ENCODE measurements at places on chromosomes 13 and 19.
A peak's percentile ranks its signal among the peaks of the same experiment; 100 is the strongest.

GRCh38 chr19:12778017-12778904, 2.9 kb upstream of the HOOK2 start:
- DNase-seq = no peak

GRCh38 chr13:114015111-114015968, 41.5 kb upstream of the C13orf46 start:
- DNase-seq = no peak

GRCh38 chr13:39840201-39840600, 184.7 kb downstream of the COG6 start:
- DNase-seq = no peak

GRCh38 chr13:61727767-61728166, 312.1 kb upstream of the PCDH20 start:
- DNase-seq = no peak

- DNase-seq = no peak
Measured at GRCh38 chr13:99863789-99864626, 107.6 kb downstream of the ZIC5 start.

- DNase-seq = no peak
Measured at GRCh38 chr19:58021541-58022282, 12.1 kb upstream of the ZSCAN1 start.

- DNase-seq = no peak
Measured at GRCh38 chr13:80469105-80469852, 128.4 kb upstream of the SPRY2 start.

GRCh38 chr13:74675972-74676371, 541.8 kb upstream of the KLF12 start:
- DNase-seq = no peak

DNA sequence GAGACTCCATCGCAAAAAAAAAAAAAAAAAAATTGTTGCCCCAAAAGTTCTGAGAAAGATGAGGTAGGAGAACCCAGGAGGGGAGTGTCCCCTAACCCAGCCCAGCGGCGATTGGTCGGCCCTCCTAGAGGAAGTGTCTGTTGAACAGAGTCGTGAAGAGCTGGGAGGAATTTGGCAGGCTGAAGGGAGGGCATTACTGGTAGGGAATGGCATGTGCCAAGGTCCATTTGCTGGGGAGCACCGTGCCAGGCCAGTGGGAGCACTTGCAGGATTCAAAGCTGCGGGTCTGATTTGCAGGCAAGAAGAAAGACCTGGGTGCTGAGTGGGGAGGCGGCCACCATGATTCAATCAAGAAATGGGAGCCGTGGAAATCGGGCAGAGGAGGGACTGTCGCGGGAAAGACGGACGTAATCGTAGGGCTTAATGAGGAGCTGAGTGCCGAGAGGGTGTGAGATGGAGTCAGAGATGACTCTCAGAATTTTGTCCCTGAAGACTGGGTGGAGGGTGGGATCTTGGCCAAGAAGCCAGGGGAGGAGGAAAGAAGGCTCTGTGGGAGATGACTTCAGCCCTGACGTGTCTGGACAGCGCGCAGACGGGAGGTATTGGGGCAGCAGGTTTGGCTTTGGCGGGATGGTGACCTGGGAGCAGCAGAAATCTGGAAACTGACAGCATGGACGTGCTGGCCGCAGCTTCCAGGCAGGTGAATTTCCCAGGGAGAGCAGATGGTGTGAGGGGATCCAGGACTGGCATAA, 15.4 kb downstream of the CERS4 start:
- DNase-seq = no peak

DNA sequence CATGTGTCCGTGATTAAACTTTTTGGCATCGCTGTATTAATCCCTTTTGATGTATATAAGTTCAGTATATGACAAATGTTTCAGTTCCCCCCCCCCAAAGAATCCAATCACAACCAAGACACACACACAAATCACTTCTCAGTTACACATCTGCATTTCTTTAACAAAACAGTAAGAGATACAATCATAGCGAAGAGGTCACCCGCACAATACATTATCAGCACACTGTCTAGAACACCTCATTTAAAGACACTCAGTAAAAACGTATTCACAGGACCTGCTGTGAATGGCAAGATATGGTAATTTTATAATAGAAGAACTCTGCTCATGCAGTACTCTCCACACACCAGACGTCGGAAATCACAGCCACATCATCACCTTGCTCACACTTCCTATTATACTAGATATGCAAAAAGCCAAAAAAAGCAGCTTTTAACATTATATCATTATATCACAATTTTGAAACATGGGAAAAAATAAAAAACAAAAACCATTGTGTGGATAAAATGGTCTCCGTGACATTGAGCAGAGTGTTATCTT, 71.4 kb upstream of the XPO4 start:
- DNase-seq = no peak

- no peak for DNase-seq
Measured at GRCh38 chr13:103078158-103078557, 11.9 kb upstream of the SLC10A2 start.

GRCh38 chr19:681029-682019, 5.1 kb downstream of the FSTL3 start:
- no peak for DNase-seq

DNA sequence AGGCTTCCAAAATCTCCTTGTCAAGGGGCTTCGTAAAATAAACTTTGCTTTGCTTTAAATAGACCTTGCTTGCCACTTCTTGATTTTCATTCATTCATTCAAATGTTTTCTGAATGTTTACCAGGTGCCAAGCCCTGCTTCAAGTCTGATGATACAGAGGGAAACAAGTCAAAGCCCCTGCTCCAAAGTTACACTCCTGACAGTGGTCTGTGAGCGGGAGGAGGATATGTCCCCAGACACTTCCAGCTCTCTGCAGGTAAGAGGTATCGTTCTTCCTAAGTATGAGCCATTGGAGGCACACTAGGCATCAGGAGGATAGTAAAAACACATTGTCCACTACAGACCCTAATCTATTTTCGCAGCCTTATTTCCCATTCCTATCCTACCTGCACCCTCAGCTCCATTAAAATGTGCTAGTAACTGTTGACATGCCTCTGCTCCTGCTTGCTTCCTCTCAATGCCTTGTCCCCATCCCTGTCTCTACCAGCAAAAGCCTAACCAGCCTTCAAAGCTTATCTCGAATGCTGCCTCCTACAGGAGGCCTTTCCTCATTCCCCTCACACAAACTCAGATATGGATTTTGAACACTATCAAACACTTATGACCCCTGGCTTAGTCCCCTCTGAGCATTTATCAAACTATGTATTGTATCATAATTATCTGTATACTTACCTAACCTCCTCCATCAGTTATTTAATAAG, 6.2 kb upstream of the WBP4 start:
- DNase-seq = no peak

- DNase-seq = no peak
Measured at GRCh38 chr13:95921485-95921884, 131.7 kb downstream of the UGGT2 start.

GRCh38 chr19:57815247-57816075, 748 bp upstream of the ZNF552 start:
- no peak for DNase-seq

DNA sequence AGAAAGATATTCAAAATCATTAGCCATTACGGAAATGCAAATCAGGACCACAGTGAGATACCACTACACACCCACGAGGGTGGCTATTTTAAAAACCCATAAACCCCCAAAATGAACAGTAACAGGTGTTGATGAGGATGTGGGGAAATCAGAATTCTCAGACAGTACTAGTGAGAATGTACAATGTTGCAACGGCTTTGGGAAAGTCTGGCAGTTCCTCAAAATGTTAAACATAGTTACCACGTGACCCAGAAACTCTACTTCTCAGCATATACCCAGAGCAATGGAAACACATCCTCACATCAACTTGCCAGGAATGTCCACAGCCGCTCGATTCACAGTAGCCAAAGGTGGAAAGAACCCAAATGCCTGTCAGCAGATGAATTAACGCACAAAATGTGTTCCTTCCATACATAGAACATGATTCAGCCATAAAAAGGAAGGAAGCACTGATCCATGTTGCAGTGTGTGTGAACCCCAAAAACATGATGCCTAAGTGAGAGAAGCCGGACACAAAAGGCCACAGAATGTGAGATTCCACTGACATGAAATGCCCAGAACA, 7.0 kb downstream of the PLVAP start:
- no peak for DNase-seq

DNA sequence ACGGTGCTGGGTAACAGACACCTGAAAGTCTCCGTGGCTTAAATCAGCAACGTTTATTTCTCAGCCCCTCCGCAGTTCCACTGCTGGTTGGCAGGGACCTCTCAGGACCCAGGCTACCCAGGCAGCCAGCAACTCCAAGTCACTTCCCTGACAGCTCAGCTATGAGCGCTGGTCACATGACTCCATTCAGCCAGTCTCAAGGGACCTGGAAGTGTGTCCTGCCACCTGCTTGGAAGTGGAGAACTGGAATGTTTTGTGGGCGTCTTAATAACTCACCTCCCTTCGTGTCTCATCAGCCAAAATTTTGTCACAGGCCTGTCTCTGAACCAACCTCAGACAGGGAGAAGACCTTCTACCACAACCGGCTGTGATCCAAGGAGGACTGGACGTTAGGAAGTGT, 72.8 kb downstream of the DPF1 start:
- no peak for DNase-seq

GRCh38 chr19:38977445-38978325, 2.1 kb upstream of the FBXO17 start:
- DNase-seq = peak; percentile 33

- DNase-seq = no peak
Measured at GRCh38 chr19:49271080-49271753, 53.8 kb downstream of the SLC6A16 start.

DNA sequence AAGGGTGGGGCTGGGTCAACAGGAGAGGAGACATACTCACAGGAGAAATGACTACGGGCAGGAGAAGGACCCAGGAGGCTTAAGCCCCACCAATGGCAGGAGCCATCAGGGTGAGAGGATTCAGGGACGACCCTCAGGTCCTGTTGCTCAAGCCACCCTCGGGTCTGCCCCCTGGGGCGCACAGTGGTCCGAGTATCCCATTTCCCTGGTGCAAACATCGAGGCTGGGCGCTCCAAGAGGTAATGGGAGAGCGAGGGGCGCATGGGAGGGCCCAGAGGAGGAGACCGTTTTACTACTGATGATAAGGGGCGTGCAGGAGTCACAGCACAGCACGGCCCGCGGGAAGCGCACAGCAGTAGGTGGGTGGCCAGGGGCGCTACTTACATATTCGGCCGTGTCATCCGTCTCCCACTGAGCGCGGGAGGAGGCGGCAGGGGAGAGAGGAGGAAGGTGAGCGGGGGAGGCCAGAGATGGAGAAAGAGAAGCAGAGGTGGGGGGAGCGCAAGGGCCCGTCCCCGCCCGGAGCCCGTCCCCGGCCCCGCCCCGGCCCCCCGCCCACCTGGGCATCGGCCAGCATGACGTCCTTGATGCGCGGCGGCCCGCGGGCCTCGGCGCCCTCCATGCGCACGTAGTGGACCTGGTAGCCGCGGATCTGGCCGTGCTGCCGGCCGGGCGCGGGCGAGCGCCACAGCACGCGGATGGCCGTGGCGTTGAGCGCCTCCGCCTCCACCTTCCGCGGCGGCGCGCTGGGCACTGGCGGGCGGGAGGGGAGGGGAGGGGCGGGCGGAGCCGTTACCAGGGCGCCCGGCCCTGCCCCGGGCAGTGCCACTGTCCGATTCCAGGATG, 111.5 kb downstream of the PTPRS start:
- no peak for DNase-seq

DNA sequence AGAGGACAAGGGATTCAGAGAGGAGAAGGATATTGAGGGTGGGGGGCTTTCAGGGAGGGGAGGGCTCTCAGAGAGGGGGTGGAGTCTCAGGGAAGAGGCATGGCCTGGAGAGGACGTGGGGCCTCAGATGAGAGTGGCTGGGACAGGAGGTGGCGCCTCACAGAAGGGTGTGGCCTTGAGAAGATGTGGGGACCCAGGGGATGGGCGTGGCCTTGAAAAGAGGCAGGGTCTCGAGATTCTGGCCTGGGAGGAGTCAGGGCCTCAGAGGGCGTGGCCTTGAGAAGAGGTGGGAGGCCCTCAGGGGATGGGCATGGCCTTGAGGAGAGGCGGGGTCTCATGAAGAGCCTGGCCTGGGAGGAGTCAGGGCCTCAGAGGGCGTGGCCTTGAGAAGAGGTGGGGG, 23.7 kb upstream of the TNFSF14 start:
- no peak for DNase-seq

GRCh38 chr13:39737047-39737446, 81.6 kb downstream of the COG6 start:
- DNase-seq = no peak

GRCh38 chr13:75721307-75721706, 85.2 kb downstream of the LMO7 start:
- no peak for DNase-seq

DNA sequence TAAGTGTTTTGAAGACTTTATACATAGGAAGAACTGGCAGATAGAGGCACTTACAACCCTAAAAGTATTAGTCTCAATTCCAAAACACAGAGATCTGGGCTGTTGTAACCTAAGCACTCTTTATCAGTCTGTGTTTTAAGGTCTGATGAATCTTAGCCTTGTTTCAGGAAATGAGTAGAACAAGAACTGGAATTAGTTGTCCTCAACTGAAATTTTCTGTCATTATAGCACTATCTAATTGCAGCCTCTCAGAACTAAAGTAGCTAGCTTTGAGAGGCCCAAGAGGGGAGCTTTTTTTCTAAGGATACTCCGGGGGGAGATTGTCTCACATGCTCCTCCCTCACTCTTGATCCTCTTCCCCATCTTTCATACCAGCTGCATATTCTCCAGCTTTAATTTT, 13.1 kb downstream of the HNRNPM start:
- DNase-seq = no peak

DNA sequence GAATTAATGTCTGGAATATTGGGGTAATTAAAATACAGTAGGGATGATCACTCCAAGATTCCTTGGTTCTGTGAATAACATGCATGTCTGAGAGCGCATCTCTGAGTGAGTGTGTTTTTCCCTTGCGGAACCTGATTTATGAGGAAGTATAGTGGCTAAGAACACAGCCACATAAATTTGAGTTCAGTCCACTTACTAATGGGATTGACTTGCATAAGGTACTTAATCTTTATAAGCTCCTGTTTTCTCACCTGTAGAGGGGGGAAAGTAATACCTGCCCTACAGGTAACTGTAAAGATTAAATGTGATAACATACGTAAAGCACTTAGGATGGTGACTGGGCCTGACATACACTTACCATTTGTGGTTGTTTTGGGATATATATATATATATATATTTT, 60.8 kb downstream of the KLF5 start:
- DNase-seq = no peak

DNA sequence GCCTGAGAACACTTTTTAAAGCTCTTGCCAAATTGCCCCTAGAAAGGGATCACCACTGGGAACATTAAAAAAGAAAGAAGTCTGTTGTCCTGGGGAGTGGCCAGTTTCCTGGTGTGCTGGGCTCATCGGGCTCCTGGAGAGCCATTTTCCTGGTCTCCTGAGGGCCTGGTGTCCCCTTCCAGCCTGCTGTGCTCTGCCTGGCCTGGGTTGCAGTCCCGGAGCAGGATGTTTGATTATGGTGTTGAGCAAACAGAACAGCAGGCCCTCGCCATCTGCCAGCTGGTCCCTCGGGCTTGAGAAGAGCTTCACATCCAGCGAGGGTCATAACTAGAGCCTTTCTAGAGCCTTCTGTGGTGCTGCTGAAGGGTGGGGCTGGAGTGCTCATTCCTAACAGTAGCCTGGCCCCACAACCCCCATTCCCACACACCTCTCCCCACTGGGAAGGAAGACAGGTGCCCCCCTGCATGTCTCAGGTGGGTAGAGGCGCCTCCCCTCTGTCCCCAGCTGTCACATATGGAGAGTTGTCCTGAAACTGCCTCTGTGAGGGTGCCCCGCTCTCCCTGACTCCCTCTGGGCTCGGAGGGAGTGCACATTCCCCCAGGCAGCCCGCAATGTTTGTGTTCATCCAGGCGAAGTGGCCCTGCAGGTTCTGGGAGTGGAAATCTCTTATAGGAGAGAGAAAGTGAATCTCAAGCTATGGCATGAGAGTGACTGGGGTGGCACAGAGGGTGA, 151.1 kb downstream of the SIPA1L3 start:
- DNase-seq = no peak
